CD4-positive, alpha-beta T cell treated with Interferon gamma for 1 hour (primary cell): ENCODE measurements at places on chromosomes 13 and 19.

GRCh38 chr19:54421169-54421516 lies 5.9 kb downstream of the TTYH1 start:
- no peak for DNase-seq

- no peak for DNase-seq
Measured at GRCh38 chr13:20258963-20259288, 26.8 kb upstream of the GJB6 start.

GRCh38 chr13:42466123-42466522 lies 107.8 kb upstream of the TNFSF11 start:
- DNase-seq: no peak

- DNase-seq: no peak
Measured at GRCh38 chr19:55132453-55133129, 15.2 kb upstream of the PPP1R12C start.

DNA sequence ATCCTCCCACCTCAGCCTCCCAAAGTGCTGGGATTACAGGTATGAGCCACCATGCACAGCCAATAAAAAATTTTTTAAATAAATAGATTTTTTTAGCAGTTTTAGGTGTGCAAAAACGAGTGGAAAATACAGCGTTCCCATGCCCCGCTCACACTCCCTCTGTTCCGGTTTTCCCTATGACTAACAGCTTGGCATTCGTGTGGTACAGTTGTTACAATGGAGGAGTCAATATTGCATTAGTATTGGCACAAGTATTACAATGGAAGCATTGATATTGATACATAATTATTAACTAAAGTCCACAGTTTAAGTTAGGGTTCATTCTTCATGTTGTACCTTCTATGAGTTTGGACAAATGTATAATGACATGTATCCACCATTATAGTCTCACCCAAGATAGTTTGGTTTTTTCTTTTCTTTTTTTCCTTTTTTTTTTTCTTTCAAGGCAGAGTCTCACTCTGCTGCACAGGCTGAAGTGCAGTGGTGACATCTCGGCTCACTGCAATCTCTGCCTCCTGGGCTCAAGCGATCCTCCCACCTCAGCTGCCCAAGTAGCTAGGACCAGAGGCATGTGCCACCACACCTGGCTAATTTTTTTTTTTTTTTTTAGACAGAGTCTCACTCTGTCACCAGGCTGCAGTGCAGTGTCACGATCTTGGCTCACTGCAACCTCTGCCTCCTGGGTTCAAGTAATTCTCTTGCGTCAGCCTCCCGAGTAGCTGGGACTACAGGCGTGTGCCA lies 15.4 kb upstream of the RAB20 start:
- no peak for DNase-seq

DNA sequence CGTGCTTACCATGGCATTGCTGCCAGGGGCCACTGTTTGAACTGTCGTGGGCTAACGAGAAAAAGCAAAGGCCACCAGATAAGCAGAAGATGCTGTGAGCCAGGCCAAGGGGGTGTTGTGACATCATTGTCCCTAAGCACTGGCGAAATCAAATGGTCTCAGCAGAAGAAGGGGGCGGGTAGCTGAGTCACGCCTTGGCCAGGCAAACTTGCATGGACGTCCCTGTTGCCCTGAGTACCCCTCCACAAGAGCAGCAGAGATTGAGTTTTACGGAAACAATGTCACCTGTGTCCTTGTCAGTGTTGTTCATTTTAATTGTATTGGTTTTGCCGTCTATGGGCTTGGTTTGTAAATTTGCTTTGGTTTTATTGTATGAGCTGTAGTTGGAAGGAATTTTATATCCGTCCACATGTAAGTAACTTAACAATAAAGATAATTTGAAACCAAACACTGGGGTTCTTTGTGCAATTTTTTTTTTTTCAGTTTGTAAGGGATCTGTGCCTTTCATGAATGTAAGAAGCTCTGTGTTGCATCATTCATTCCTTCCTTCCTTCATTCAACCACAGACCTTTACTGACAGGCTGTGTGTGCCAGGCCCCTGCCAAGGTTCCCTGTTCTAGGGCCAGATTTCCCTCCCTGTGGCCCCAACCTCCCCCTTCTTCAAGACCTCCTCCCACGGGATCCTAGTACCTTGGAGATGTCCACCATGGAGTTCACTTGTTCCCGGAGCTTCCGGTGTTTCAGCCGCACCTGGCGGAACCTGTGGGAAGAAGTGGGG lies 12.3 kb downstream of the KCNN4 start:
- DNase-seq: peak; percentile 29

- no peak for DNase-seq
Measured at GRCh38 chr13:24502533-24503378, 9.8 kb downstream of the PARP4 start.

DNA sequence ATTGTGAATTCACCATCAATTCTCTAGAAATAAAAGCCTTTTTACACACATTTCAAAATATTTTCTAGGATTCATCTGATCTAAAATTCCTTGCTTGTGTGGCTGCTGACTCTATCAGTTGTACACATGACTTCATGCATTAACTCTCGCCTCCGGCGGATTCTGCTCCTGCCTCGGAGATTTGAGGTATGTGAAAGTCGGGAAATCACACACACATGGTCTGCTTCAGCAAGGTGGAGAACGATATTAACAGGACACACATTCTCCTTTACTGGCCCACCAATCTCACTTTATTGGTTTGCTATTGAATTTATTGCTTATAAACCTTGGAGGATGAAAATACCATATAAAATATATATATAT lies 855.7 kb downstream of the SLITRK5 start:
- DNase-seq: no peak

DNA sequence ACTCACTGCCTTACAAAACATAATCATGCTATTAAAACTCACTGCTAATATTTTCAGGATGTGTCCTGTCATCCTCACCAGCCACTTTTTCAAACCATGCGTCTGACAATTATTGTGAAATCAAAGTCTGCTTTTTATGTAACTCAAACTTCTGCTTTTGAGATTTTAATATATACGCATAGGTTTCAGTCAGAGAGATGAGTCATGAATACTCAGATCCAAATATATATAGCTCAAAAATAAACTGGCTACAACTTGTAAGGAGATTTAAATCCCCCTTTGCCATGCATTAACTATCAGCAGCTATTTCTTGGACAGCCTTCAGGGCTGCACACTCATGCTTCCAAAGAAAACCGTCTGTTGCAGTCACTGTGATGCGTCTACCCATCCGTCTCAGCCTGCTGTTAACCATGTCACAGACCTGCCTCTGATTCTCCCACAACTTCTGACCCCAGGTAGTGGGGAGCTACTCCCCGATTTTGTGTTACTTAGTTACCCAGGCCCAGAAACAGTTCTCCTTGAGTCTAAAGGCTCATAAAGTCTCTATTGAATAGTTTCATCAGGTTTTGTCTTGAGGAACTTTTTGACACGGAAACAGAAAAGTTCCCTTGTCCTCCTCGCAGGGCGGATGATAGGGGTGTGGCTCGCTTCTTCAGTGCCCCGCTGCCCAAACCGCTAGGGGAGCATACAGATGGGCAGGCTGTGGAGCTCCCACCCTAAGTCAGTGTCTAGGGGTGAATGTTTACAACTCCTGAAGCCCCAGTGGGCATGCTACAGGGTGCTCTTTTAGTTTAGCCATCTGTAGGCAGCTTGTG lies 33.8 kb upstream of the SGCG start:
- DNase-seq: no peak
